ENCODE measurements at places on chromosomes 1 and 21.

GRCh38 chr1:183635099-183635605, 431 bp downstream of the ARPC5 start:
- DNase-seq, result no peak

- no peak for DNase-seq
Measured at GRCh38 chr1:10070206-10070605, 37.4 kb downstream of the UBE4B start.

DNA sequence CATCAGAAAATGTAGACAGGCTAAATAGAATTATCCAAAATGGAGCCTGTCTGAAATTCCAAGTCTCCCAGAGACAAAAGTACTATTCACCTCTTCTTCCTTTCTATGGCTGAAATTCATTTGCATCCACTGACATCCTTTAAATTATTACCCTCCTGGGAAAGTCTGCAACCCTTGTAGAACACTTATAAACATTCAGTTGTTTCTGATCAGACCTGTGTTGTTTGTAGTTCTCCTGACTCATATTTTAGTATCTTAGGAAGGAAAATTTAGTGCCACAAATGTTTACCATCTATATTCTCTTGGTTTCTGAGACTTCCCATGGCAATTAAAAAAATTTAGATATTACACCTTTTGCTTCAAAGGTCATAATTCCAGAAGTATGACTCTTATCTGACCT, 69.6 kb upstream of the C1orf105 start:
- DNase-seq, result no peak

DNA sequence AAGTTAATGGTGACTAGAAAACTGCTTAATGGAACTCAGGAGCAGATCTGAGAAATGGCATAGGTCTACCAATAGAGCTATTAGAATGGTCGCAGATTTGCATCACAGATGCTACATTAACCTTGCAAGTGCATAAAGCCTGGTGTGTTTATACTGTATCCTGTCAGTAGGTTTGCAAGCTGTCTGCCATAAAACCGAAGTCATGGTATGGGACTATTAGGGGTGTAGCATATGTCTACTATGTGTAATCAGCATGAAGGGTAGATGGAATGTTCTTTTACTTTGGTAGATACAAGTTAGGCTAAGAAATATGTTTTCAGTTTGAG, 574.2 kb upstream of the ADGRL2 start:
- DNase-seq, result no peak

DNA sequence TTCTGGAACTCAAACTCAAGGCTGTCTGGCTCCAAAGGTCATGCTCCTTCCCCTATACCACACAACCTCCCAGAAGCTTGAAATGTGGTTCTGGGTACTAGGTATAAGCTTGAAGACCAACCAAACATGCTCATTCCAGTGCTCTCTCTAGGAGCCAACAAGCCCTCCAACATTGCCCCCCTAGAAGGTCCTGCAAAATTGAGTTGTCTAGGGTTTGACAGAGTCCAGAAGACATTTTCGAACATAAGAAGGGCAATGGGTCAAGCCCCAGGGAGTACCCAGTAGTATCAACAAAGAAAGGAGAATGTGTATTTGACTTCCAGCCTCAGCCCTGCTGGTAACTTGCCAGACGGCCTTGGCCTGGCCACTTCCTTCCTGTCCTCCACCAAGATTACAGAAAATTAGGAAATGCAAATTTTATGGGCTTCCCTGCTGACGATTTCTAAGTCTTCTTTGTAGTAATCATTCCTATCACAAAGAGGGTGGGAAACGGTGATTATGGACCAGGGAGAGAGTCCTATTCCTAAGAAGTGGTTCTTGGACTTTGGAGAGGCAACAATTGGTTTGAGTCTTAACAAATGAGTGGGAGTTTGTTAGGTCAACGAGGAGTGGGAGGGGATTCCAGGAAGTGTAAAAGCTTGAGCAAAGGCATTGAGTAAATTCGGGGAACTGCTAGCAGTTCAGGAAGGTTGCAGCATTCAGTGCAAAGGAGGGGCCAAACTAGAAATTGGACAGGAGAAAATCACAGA, 18.7 kb upstream of the SLAMF1 start:
- DNase-seq, result no peak

DNA sequence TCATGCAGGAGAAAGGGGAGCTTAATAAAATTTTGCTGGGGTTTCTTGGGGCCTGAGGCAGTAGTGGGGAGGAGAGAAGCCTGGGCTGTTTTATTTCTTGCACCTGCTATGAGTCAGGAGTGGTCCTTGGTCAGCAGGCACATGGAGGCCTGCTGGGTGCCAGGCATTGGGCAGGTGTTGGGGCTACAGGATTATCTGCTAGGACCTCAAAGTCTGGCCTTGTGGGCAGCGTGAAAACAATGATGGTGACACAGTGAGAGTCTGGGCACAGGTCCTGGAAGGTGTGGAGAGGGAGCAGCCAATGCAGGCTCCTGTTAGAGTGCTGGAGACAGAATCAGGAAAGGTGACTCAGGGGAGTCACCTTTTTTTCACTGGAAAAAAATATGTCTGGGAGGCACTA, 17.2 kb downstream of the ROR1 start:
- no peak for DNase-seq

DNA sequence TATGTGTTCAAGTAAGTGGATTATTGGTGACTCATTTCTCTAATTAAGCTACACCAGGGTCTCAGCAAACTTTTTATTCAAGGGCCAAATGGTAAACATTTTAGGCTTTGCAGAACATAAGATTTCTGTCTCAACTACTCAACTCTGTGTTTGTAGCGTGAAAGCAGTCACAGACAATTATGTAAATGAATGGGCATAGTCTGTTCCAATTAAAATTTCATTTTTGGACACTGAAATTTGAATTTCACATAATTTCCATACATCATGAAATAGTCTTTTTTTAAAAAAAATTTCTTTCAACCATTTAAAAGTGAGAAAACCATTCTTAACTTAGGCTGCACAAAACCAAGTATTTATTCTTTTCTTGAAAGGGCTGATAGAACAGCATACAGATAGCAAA, 50.1 kb downstream of the IL23R start:
- no peak for DNase-seq

- no peak for DNase-seq
Measured at GRCh38 chr1:205319081-205320018, 2.2 kb downstream of the NUAK2 start.

DNA sequence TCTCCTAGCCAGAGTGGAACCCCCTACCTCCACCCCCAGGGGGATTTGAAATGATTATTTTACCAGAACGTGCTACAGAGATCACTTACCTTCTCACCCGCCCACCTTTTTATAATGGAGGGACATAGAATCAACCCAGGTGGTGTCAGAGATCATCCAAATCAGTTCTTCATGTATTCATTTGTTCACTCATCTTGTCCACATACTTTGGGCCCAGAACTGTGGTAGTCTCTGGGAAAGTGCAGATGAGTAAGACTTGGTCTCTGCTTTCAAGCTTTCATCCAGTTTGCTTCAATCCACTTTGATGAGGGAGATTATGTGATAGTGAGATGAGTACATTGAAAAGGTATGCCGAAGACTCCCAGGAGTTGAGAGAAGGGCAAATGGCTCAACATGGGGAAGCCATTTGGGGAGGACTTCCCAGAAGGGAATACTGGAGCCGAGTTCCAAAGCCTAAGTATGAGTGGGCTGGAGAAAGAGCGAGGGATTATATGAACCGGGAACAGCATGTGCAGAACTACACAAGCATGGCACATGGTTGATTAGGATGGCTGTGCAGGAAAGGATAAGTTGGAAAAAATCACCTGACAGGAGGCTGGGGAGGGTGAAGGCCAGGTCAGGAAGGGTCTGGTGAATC, 1.9 kb downstream of the FGGY start:
- DNase-seq, result no peak

DNA sequence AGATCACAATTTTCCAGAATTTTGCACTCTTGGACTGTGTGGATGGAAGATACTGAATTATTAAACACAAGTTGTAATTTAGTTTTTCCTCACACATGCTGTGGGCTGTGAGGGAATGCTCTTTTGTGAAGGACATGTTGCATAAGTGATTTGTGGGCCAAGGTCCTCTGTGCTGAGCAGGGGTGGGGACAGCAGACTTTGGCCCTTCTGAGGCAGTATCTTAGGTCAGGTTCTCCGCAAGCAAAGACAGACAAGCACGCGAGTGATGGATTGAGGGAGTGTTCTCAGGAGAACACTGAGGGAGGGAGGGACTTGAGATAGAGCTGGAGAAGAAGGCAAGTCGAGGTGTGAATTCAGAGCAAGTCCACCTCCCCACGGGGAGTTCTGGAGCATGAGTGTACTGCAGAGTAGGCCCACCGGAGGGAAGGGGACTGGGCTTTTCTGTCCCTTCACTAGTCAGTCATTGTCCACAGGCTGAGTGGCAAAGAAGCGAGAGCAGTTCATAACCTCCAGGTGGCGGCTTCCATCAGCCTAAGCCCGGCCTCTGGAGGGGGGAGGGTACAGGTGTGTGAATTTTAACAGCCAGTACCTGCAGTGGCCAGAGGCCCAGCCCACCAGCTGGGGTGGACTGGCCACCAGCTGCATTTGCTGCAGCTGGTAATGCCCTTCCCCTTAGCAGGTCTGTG, 19.1 kb upstream of the CD101 start:
- no peak for DNase-seq

GRCh38 chr21:44639331-44639655, 2.1 kb downstream of the KRTAP10-10 start:
- no peak for DNase-seq

GRCh38 chr1:64043288-64043687, 160.1 kb upstream of the UBE2U start:
- DNase-seq, result no peak

DNA sequence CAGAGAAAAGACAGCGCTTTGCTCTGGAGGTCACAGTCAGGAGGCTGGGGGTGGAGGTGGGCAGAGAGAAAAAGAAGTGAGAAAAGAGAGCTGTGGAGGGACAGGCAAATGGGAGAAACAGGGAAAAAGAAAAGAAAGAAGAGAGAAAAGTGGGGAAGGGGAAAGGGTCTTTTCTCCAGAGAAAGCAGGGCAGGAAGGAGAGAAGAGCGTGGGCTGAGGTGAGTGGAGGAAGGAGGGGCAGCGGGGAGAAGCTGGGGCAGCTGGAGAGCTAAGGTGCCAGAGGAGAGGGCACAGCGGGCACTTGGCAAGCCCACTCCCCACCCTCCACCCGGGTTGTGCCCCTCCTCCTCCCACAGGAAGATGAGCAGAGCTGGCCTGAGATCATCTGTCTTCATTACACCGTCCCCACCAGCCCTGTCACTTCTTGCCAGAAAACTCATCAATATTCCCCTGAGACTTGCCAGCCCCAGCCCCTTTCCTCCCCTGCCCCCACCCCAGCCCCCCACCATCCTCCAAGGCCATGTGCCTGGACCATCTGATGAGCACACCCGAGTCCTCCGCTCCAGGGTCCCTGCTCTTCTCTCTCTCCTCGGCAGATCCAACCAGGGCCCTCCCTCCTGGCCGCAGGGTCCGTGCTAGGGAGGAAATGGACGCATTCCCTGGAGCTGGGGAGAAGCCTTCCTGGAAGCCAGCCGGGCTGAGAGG, 17.0 kb upstream of the BLACAT1 start:
- no peak for DNase-seq

GRCh38 chr1:69835955-69836354, 268.2 kb downstream of the LRRC7 start:
- no peak for DNase-seq

GRCh38 chr1:186722711-186723309, 42.6 kb upstream of the PTGS2 start:
- DNase-seq, result no peak

- no peak for DNase-seq
Measured at GRCh38 chr1:221157026-221157761, 278.0 kb downstream of the HLX start.

GRCh38 chr21:38244885-38245869, 11.6 kb upstream of the KCNJ15 start:
- DNase-seq, result peak; percentile 6

DNA sequence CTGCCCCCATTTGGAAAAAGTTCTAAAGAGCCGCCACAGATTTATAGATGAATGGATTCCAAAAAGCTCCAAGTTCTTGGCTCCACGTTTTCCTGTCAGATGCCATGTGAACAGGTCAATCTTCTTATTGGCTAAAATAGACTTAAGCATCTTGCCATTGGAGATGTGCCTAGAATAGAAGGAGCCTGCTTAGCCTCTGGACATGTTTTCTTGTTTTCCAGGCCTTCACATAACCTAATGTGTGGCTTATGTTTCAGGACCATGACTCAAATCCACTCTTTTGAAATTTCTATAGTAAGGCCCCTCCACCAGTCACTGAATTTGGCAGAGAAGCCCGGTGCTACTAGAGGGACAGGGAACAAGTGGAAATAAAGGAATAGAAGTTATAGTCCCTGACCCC, 31.5 kb downstream of the PHC2 start:
- no peak for DNase-seq

DNA sequence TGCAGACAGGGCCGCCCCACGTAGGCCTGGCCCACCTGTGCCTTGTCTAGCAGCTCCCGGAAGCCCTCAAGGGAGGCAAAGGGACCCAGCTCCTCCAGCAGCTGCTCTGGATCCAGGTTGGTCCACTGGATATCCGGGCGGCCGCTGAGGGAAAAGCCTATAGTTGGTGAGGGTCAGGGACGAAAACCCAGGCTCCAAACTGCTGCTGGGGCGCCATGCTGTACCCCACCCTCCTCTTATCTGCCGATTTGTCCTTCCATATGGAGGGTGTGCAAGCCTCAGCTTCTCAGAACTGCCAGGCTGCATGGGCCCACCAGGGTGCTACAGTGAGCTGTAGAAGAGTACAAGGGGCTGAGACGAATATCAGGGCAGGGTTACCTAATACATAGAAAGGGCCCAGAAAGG, 12.2 kb downstream of the PTCH2 start:
- no peak for DNase-seq

DNA sequence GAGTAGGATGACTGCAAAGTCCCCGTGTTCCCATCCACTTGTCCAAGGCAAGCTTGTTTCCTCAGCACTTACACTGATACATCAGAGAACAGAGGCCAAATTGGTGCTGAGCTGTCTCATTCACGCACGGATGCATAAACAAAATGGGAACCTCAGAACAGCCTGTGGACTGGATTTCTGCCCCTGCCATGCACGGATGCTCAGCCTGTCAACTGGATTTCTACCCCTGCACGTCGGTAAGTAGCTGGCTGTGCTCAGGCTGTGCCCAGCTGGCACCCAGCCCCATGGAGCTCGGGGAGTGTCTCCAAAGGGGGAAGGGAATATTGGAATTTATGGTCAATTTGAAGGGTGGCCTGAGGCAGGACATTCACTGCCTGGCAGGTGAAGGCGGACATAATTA, 40.8 kb upstream of the TMPRSS2 start:
- DNase-seq, result no peak

DNA sequence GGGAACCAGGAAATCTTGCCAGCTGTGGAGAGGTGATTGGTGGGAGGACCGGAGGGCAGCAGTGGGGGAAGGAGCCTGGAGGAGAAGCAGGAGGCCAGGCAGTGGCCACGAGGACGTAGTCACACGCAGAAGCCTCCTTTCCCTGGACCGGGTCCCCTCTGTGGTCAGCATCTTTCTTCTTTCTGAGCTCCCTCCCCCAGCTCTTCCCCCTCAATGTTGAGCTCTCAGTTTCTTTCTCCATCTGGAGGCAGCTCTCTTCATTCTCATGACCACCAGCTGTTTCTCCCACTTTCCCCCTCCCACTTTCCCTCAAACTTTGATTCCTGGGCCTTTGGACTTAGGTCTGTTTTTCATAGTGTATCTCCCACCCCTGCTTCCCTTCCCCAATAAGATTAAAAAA, 18.3 kb downstream of the KIRREL1 start:
- no peak for DNase-seq

GRCh38 chr1:12087797-12088314, 24.8 kb downstream of the TNFRSF8 start:
- peak; percentile 32 for DNase-seq
